Renal cortex interstitium (tissue), 15 donors: ENCODE measurements at places on chromosomes 4 and X. TPM values are rescaled to one million over a fixed set of nuclear protein-coding genes. Genes with fewer than 3 reads are reported as not detected.

TNIP3 gene
- 1.7 TPM for polyA plus RNA-seq

ATP8A1 gene
- 31.1 TPM for polyA plus RNA-seq

DNA sequence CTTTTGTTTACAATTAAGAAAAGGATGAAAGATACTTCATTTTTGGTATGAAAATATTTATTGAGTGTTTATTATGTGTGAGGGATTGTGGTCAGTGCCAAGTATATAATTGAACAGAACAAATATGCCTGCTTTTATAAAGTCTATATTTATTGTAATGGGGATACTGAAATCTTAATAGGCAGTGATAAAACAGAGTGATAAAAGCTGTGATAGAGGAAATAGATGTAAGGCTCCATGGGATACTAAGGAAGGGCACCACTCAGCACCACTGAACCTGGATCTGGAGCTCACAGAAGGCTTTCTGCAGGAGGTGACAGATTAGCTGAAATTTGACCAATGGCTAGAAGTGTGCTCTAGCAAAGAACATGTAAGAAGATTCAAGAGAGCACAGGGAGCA, 263.5 kb downstream of the C4orf33 start:
- no peak for DNase-seq

- DNase-seq: no peak
Measured at GRCh38 chrX:10090319-10090718, 66.5 kb upstream of the CLCN4 start.

GRCh38 chr4:11468901-11469300, 40.2 kb upstream of the HS3ST1 start:
- DNase-seq: no peak

DNA sequence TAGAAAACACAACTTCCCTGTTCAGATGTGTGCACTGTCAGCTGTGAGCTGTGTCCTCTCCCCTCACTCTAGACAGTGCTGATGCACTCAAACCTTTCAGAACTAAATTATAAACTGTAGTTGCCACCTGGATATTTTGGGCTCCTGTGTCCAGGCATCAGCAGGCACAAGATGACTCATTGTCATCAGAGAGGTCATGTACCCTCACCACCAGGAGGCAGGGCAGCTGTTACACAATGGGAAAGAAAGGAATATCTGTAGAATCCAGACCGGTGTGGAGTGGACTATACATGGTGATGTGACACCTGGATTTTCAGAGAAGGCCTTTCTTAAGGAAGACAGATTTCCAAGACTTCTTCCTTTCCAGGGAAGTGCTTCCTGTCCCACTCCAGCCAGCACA, 854.4 kb upstream of the AGA start:
- no peak for DNase-seq

- no peak for DNase-seq
Measured at GRCh38 chrX:56802428-56802827, 73.4 kb downstream of the NBDY start.
